ENCODE measurements at places on chromosomes 11 and 22.
A peak's percentile ranks its signal among the peaks of the same experiment; 100 is the strongest.

GRCh38 chr11:7501894-7502293 is 11.9 kb upstream of the PPFIBP2 start:
- no peak for DNase-seq

- DNase-seq, result no peak
Measured at GRCh38 chr11:19769820-19770219, 57.2 kb downstream of the NAV2 start.

- DNase-seq, result no peak
Measured at GRCh38 chr22:28154861-28155260, 235.8 kb upstream of the PITPNB start.

DNA sequence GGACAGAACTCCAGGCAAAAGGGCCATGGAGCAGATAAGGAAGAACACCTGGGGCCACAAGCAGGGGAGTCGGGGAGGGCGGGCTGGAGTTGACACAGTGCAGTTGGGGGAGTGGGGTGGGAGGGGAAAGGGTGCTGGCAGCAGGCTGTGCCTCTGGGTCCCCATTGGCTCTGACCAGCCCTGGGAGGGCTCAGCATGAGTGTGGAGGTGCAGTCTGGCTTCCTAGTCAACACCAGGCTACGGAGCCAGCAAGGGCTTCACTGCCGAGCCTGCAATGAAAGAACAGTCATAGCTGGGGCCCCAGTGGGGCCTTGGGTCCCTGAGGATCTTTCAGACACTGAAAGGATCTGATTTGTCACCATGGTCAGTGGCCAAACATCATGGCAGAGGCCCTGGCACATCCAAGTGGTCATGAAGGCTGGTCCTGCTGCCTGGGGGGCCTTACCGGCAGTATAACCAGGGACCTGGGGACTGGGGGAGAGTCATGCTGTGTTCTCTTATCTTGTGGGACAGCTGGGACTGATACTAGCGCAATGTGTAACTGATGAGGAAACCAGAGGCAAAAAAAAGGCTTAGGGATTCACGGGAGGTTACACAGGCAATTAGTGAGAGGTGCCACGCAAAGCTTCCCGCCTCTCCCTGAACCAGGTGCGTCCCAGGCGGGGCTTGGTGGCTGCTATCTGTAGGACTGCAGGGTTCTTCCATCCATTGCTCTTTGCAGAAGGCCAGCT is 11.6 kb downstream of the SLC37A2 start:
- no peak for DNase-seq

GRCh38 chr11:70122490-70123198 is 44.5 kb downstream of the ANO1 start:
- DNase-seq, result no peak

DNA sequence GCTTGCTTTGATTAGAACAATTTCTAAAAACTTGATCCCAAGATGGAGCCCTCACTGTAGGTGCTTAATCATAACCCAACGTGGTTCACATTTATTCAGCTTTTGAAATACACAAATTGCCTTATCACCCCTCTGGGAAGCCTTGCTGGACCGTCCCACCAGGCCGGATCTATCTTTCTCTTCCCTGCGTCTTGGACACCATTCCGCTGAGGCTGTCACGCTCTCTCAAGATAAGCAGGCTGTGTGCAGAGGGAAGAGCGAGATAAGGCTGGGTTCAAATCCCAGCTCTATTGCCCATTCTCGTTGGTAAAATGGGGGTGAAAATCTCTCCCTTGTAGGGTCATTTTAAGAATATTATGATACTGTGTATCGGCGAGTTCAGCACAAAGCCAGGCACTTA is 20.5 kb upstream of the TP53I11 start:
- no peak for DNase-seq

DNA sequence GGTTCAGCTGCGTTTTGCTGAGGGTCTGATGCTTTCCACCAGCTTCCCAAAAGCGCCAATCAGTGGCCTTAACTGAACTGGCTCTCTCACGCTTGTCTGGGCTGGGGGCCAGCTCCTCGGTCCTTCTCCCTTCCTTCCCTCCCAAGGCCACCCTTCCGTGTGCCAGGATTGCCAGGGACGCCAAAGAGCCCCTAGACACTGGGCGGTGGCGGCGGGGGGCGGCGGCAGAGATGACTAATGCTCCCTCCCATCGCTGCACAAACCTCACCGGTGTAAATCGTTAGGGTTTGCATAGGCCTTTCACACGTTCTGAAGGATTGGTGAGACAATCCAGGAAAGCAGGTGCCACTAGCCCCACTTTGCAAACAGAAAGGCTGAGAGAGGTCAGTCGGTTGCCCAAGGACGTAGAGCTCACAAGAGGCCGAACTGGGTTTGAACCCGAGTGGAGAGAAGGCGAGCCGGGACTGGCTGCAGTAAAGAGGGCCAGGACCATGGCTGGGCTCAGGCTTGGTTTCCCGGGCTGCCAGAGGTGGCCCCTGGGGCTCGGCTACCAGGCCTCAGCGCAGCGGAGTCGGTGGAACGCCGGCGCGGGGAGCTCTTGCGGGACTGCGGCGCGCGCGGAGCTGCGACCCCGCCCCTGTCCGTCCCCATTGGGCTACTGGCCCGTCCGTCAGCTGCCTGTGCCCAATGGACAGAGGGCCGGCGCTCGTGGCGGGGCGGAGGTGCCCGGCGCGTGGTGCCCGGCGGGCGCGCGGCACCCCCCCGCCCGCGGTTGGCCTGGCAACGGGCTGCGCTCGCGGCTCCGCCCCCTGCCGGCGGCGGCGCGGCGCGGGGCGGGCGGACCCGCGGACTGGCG is 589 bp upstream of the GNAZ start:
- peak; percentile 76 for DNase-seq

GRCh38 chr11:118845369-118845768 is 38.3 kb upstream of the CXCR5 start:
- DNase-seq, result no peak

DNA sequence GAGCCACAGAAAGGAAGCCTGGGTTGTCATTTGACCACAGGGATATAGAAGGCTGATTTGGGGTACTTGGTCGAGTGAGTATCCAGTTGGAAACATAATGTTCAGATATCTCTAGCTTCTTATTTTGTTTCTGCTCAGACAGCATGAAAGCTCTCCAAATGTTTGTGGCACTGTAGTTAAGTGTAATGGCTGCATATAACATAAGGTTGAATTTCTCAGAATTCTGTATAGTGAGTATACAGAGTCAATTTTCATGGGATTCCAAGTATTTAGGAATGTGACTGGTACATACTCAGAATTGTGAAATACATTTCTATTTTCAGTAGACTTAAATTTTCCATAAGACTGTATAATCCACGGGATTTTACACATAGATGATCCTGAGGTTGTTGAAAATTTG is 2102.1 kb upstream of the RAG2 start:
- no peak for DNase-seq

- no peak for DNase-seq
Measured at GRCh38 chr11:62071408-62071807, 52.4 kb upstream of the INCENP start.

GRCh38 chr11:47111318-47111804 is 65.3 kb downstream of the ARFGAP2 start:
- no peak for DNase-seq

DNA sequence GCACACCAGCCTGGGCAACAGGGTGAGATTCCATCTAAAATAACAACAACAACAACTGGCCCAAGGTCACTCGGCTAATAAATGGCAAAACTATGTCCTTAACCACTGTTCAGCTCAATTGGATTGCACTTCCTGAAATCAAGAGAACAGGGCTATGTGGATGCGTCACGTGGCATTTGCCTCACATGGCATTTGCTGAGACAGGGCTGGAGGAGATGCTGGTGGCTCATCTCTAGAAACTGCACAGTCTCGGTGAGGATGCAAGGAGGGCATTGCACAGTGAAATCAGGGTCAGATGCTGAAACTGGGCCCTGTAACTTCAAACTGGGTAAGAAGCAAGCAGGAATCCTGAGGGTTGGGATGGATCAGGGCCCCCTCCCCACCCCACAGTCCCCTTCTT is 171.9 kb downstream of the BUD13 start:
- DNase-seq, result no peak

- DNase-seq, result no peak
Measured at GRCh38 chr11:28384418-28384817, 276.2 kb downstream of the METTL15 start.

GRCh38 chr11:73314117-73314961 is 6.3 kb downstream of the ARHGEF17 start:
- DNase-seq, result peak; percentile 83

DNA sequence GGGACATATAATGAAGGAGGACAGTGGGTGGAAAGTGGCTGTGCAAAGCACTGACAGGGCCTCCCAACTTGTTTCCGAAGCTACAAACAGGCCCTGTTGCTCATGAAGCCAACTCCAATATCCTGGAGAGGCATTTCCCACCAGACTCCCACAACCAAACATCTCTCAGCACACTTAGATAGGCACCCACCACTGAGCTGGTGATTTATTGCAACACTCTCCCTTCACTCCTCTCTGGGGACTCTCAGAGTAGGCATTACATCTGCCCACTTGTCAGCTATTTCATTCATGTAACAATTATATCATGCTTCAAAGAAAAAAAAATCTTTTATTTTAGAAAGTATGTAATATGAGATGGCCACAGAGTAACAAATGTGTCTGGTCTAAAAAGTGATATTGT is 32.1 kb upstream of the PPP2R1B start:
- no peak for DNase-seq

- DNase-seq, result no peak
Measured at GRCh38 chr11:5923794-5924193, 18.3 kb upstream of the OR56A3 start.

DNA sequence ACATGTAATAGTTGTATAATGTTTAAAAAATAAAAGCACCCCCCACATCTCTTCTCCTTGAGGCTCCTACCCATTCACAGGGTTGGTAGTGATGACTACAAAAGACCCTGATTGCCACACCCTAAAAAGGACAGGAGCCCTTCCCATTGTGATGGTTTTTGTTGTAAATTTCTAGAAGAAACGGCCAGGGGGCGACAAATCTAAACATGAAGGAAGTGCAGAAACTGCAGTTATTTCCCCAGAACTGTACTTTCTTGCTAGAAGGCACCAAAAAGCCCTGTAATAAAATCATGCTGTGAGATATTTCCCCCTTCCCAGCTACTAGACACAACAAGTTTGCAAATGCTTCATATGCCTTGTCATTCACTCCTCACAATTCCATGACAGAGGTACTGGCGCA is 10.8 kb downstream of the PRR5L start:
- DNase-seq, result no peak

- DNase-seq, result no peak
Measured at GRCh38 chr11:104623518-104623917, 274.7 kb downstream of the CASP12 start.

DNA sequence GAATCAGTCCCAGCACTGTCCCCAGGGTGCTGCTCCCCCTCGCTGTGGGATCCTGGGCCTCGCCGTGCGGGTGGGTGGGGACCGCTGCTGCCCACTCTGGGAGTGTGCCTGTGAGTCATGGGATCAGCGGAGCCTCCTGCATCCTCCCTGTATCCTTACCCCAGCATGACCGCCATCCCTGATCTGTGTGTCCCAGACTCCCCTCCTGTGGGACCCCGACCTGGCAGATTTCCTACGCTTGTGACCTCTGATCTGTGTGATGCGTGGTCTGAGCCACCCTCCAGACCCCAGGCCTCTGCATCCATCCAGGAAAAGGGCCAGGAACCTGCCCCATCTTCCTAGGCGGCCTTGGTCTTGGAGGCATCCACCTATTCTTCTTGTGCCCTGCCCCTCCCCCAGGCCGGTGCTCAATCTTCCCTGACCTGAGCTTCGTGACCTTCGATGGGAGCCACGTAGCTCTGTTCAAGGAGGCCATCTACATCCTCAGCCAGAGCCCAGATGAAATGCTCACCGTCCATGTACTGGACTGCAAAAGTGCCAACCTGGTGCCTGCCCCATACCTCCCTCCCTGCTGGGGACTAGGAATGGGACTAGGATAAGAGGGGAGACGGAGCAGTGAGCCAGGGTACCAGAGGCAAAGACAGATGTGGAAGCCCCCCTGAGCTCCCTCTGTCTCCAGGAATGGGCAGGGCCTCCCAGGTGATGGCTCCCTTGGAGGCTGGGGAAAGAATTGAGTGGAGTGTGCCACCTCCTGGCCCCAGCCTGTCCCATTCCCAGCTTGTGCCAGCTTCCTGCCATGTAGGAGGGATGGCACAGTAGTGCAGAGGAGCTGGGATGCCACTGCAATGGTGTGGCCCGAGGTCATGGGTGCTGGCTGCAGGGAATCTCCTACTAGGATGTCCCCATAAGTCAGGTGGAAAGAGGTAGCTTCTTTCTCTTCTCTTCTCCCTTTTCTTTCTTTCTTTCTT is 65.4 kb downstream of the OTOG start:
- no peak for DNase-seq

GRCh38 chr11:116725434-116726221 is 47.2 kb downstream of the BUD13 start:
- peak; percentile 26 for DNase-seq

- no peak for DNase-seq
Measured at GRCh38 chr22:26811647-26811992, 154.2 kb downstream of the MIAT start.

DNA sequence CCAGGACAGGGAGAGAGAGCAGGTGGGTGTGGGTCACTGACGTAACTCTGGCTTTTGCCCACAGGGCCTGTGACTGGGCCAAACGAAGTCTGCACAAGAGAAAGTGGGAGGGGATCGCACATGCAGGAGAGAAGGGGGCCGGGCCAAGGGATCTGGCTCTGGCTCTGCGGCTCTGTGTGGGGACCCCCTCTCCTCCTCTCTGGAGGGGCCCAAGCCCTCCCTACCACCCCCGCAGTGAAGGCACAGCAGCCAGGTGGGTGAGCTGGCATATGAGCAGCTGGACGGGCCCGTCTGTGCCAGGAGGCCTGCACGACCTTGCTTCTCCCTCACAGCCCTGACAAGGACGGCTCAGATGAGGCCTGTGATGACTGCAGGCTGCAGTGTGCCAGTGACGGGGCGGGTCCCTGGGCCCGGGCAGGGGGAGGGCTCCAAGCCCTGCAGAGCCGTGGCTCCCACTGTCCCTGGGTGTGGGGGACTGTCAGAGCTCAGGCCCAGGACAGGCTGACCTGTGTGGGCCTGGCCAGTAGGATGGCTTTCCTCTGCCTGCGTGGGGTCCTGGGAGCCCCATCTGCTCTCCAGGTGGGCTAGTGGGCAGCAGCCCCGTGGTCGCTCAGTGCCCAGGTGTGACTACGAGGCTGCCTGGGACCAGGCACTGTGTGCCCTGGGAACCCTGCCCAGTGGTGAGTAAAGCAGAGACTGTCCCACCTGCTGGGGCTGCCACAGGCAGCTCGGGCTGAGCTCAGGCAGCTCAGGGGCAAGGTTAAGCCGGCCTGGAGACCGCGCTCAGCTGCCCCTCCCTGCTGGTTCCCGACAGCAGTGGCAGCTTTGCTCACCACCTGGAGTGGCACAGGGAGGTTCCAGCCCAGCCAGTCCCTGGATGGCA is 22.2 kb downstream of the MRGPRG start:
- no peak for DNase-seq

Data from anterior cingulate cortex (tissue), 58 donors.